ENCODE measurements at places on chromosomes 16 and 17. TPM values are rescaled to one million over a fixed set of nuclear protein-coding genes. Genes with fewer than 3 reads are reported as not detected.

DNA sequence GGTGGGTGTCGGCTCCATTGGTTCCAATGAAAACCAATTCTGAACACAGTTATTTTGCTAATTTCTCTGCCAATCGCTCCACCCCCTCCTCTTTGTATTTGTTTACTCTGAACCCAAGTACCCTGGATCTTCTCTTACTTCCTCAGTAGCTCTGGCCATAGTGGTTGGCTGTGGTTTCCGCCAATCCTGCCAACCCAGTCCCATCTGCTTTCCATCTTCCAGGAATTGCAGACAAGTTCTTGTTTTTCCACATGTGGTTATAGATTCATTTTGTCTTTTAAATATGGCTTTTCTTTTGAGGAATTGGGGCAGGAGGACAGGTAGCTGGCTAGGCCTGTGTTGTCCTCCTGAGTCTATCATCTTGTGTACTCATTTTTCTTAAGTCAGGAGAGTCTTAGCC lies 92.0 kb downstream of the CYLD start:
- no peak for DNase-seq

GRCh38 chr16:88282564-88283395 lies 100.0 kb upstream of the ZNF469 start:
- peak; percentile 22 for DNase-seq

- no peak for DNase-seq
Measured at GRCh38 chr16:1395444-1396031, 19.0 kb downstream of the UNKL start.

DNA sequence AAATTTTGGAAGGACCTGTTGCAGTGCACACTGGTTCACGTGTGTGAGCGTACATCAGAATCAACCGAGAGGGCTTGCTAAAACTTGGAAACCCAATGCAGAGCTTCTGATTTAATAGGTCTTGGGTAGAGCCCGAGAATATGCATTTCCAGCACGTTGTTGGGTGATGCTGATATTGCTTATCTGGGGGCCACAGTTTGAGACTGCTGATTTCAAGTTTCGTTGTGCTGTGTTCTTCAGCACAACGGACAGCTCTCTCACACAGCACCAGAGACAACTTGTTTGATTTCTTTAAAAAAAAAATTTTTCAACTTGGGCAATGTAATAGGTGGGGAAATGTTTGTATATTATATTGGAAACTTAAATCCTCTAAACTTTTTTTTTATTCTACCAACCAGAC lies 9.4 kb downstream of the OR4D2 start:
- no peak for DNase-seq

- DNase-seq: peak; percentile 58
Measured at GRCh38 chr17:1107777-1108477, 71.9 kb downstream of the ABR start.

DNA sequence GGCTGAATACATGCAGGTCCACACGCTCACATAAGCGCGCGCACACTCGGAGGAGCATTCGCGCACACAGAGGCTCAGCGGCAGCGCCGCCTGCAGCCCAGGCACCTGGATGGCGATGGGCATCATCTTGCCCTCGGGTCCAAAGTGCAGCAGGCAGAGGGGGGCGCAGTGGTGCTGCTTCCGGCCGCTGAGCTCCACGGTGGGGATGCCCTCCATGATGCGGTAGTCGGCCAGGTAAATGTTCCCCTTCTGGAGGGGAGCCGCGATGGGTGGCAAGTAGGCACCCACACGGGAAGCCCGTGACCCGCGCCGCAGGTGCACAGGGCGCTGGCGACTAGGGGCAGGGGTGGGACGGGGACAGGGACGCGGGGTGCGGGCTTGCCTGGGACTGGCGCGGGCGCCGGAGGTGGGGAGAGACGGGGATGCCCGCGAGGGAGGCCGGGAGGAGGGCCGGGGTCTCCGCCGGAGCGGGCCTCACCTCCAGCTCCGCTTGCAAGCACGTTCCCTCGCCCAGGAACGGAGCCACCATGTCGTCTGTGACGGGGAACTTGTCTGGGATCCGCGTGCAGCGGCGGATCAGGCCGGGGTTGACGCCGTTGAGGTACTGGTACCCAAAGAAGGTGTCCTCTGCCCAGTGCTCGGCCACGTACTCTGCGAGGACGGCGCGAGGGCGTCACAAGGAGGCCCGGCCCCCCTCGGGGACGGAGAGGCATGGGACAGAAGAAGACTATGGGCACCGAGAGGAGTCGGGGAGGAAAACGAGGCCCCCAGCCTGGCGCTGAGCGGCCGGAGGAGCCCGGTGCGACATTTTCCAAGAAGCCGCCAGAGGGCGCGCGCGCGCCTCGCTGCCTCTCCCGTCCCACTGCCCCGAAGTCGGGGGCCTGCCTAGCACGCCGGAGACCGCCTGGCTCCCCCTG lies 8.0 kb downstream of the ALOX12B start:
- peak; percentile 84 for DNase-seq

DNA sequence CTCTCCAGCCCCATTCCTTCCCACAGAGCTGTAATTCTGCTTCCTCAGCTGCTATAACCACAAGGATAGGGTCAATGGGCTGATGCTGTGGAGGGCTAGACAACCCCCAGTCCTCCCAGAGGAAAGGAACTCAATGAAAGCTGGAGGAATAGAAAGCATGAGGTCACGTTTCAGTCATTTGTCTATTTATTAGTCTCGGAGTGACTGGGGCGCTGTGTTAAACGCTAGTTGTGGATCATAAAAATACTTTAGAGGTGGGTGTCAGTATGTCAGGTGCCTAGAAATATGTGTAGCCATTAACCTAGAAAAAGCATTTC lies 787 bp upstream of the CCL3L1 start:
- DNase-seq: no peak

GRCh38 chr17:14838567-14838966 lies 426.6 kb downstream of the PMP22 start:
- no peak for DNase-seq

- no peak for DNase-seq
Measured at GRCh38 chr16:27698746-27699145, 148.8 kb downstream of the KATNIP start.

DNA sequence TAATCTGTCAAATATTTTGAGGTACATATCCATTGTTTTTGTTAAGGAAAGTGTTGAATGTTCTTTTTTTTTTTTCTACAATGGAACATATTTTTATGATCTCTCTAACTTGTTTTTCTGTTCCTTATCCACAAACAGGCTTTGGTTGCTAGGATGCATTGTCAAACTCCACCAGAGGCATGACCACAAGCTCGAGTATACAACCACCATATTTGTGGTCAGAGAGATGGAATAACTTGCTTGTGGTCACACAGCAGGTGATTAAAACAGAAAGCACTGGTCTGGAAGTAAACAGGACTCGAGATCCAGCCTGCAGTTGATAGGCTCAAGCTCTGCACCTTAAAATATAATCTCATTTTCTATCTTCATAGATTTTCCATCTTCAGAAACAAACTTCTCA lies 105.8 kb upstream of the ADAMTS18 start:
- DNase-seq: no peak

TBC1D3I gene
- total RNA-seq: 0.30 TPM

All from Right ventricle myocardium superior (tissue), 1 donor.